NCI-H510A (cell line): ENCODE measurements at places on chromosomes 16 and 17.

- peak; percentile 44 for DNase-seq
Measured at GRCh38 chr17:39926588-39927100, 757 bp downstream of the ORMDL3 start.

DNA sequence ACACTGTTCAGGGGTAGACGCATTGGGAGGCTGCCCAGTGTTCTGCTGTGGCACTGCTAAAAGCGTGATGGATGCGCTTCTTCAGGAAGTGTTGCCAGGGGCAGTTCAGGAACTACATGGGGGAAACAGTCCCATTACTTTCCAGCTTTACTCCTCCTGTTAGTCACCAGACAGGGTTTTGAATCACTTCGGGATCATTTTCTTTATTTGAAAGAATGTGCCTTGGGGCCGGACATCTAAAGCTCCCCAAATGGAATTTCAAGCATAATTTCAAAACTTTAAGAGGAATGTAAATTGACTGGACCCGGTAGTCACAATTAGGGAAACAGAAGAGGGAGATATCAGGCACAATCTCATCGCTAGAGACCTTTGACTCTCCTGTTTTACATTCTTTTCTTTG lies 1.3 kb upstream of the KRTAP2-1 start:
- no peak for DNase-seq

- no peak for DNase-seq
Measured at GRCh38 chr16:49410226-49410625, 36.6 kb downstream of the C16orf78 start.

DNA sequence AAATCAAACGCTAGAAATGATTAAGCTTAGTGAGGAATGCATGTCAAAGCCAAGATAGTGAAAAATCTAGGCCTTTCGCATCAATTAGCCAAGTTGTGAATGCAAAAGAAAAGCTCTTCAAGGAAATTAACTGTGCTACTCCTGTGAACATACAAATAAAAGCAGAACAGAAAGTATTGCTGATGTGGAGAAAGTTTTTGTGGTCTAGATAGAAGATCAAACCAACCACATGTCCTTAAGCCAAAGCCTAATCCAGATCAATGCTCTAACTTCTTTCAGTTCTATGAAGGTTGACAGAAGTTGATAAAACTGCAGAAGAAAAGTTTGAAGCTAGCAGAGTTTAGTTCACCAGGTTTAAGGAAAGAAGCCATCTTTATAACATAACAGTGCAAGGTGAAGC lies 1044.6 kb downstream of the CDH11 start:
- DNase-seq = no peak
